ENCODE measurements at places on chromosomes 13 and 19.

DNA sequence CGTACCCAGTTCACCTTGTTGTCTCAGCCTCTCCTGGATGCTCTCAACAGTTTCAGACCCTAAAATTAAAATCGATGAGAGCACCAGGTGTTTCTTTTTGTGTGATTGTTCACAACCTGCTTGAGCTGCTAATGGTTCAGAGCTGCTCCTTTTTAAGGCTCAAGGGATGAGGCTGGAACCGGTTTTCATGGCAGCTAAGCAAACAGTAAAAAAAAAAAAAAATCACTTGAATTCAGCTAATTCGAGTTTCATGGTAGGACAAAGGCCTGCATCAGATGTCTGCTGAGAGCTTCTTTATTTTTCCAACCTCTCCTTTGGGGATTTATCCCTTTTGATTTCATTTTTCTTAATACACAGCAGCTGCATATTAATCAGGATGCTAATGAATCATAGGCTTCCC lies 6.5 kb downstream of the SYCE2 start:
- DNase-seq, result no peak

- no peak for DNase-seq
Observed at GRCh38 chr13:111397202-111397880, 76.9 kb downstream of the TEX29 start.

GRCh38 chr19:21328406-21328805 lies 804 bp downstream of the ZNF708 start:
- DNase-seq, result no peak

DNA sequence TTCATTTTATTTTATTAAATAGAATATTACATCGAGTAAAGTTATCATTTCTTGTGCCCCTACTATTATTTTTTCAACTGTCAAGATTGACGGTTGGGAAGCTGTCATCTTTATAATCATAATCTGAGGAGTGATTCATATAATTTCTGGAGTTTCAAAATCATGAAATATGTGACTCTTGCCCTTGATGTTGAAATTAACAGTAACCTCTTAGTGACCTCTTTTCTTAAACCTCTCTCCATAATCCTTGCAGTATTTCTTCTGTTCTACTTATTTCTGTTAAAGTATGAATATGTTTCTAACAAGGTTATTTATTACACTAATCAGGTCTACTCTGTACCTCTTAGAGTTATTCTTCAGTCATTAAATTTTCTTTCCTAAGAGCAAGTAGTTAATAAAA lies 663.8 kb downstream of the LIG4 start:
- no peak for DNase-seq

- no peak for DNase-seq
Observed at GRCh38 chr13:109615721-109616420, 170.5 kb downstream of the IRS2 start.

DNA sequence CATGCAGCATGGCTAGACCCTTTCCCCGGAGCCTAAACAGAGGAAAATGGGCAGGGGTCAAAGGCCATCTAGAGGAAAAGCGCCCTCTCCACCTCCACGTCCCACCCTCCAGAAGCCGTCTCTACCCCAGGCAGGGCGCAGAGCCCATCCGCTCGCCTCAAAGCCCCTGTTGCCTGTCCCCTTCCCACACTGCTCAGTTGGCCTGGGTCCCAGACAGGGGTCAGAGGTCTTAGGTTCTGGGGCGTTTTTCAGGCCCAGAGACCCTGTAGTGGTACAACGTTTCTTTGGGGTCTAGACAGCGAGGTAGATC lies 285 bp downstream of the TMEM143 start:
- no peak for DNase-seq

GRCh38 chr13:20362484-20363041 lies 130.4 kb upstream of the GJB6 start:
- no peak for DNase-seq

DNA sequence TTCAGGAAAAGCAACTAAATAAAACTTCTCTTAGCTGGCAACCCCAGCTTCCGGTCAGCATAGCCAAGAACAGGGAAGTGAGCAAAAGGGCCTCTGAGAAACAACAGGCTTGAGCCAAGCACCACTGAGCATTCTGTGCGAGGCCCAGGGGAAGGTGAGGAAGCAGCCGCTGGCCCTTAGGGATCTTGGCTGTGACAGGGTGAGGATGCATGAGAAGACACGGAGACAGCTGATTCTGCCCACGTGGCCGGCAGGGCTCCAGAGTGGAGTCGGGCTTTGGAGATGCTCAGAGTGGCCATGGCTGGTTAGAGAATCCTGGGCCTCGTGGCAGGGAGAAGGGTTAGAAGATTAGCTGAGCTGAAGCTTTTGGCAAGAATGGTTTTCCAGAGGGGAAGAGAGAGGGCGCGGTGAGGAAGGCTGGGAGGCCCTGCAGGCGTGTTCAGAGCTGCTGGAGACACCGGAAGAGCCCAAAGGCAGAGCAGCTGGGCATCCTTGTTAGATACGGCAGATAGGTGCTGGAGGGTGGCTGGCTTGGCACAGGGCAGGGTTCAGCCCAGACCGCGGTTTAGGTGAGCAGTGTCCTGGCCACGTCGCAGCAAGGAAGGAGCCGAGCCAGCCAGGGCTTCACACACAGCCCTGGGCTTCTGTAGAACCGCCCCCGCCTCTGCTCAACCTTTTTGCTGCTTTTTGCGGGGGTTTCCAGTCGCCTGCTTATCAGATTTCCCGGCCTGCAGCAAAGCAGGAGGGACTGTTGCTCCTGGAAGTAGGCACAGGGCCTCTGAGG lies 17.3 kb downstream of the UPF1 start:
- DNase-seq, result no peak

- DNase-seq, result no peak
Observed at GRCh38 chr19:42311657-42312056, 1.5 kb upstream of the TMEM145 start.

DNA sequence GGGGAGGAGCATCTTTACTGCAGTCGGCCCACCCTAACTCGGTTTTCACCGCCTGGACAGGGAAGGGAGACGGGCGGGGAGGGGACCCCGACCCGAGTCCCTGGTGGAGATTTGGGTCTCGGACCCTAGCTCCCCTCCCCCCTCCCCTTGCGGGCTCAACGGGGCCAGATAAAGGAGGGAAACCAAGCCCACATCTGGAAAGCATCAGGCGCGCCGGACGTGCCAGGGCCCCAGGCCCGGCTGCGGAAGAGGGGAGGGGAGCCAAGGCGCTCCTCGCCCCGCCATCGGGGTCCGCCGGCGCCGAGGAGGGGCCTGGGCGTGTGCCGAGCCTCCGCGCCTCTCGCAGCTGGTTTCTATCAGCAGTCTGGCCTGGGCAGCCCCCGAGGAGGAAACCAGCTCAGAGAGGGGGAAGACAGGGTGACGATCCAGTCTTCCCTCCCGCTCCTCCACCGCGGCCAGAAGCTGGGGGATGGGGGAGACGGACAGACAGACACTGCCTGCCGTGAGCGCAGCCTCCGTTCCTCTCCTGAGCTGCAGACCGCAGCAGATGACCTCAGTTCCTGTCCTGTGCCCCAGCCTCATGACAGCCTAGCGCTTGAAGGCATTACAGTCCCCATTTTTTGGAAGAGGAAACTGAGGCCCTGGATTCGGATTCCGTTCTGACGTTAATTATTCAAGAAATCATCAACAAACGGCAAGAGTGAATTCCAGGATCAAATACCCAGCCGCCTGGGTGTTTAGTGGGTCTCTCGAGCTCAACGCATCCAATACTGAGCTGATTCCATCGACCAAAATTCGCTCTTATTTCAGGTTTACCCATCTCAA lies 3.6 kb upstream of the GNG8 start:
- no peak for DNase-seq

GRCh38 chr13:101452519-101453485 lies at the start of gene ITGBL1:
ITGBL1 (plus strand) TSS chr13:101452675; CDS start chr13:101452834, 159 bp downstream.
- no peak for DNase-seq

- DNase-seq, result no peak
Observed at GRCh38 chr13:110374431-110375370, 67.6 kb downstream of the COL4A2 start.

DNA sequence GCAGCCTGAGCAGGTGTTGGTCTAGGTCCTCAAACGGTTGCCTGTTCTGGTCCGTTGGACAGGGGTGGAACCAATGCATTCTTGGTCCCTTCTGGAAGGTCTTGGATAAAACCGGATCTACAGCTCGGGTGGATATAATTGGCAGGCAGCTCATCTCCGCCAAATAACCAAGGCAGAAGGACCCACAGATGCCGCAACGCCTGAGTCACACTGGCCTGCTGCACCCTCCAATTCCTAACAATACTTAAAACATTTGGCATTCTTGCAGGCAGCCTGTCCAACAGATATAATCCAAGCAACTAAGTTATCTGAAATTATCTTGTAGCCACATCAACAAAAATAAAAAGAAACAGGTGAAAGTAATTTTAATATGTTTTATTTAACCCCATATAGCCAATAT lies 59.0 kb upstream of the FGF14 start:
- no peak for DNase-seq

GRCh38 chr13:41145136-41145908 lies 12.7 kb upstream of the KBTBD6 start:
- DNase-seq, result no peak

GRCh38 chr19:16779539-16780163 lies 49.5 kb upstream of the SIN3B start:
- no peak for DNase-seq

DNA sequence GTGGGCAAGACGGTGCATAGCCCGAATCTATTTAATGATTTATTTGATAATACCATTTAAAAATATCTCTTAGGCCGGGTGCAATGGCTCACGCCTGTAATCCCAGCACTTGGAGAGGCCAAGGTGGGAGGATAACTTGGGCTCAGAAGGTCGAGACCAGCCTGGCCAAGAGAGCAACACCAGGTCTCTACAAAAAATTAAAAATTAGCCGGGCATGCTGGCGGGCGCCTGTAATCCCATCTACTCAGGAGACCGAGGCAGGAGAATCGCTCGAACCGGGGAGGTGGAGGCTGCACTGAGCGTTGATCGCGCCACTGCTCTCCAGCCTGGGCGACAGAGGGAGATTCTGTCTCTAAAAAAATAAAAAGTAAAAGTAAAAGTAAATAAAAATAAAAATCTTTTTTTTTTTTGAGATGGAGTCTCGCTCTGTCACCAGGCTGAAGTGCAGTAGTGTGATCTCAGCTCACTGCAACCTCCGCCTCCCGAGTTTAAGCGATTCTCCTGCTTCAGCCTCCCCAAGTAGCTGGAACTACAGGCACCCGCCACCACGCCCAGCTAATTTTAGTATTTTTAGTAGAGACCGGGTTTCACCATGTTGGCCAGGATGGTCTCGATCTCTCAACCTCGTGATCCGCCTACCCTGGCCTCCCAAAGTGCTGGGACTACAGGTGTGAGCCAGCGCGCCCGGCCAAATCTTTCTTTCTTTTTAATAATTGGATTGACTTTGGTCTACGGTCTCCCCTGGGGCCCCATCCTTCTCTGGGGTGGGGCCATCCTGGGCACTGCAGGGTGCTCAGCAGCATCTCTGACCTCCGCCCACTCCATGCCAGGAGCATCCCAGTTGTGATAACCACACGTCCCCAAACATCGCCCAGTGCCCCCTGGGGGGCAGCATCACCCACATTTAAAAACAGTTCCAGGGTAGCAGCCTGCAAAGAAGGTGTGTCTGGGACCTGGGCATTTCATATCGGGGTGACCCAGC lies 90.7 kb downstream of the GNG7 start:
- no peak for DNase-seq

DNA sequence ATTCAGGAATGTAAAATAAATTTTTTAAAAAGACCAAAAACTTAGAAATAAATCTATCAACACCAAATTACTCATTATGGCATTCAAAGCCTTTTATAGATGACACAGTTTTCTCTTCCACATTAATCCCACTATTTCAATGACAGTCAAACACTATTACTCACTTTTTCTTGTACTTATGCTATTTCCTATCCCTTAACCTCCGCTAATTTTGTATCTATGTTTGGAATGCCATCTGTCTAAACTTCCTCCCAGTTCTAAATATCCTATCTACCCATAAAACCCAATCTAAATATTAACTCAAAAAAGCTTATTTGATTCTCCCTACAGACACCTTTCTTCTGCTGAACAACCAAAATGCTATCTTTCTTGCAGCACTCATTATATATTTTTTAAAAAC lies 203.5 kb downstream of the ENOX1 start:
- no peak for DNase-seq

- DNase-seq, result no peak
Observed at GRCh38 chr19:1855828-1856255, 7.5 kb downstream of the KLF16 start.

DNA sequence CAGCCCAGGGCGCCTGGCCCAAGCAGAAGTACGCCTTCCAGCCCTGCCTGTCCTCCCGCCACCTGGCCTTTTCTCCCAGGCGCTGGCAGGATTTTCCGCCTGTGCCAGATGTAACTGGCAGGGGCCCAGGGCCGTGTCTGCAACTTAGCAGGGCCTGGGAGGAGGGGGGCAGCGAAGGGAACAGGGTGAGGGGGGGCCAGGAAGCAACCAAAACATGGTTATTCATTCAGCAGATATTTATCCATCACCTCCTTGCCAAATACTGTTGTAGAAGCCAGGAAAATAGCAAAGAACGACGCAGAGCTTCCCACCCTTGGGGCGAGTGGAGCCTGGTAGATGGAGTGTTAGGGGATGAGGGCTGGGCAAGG lies 5.6 kb downstream of the TLE6 start:
- no peak for DNase-seq

DNA sequence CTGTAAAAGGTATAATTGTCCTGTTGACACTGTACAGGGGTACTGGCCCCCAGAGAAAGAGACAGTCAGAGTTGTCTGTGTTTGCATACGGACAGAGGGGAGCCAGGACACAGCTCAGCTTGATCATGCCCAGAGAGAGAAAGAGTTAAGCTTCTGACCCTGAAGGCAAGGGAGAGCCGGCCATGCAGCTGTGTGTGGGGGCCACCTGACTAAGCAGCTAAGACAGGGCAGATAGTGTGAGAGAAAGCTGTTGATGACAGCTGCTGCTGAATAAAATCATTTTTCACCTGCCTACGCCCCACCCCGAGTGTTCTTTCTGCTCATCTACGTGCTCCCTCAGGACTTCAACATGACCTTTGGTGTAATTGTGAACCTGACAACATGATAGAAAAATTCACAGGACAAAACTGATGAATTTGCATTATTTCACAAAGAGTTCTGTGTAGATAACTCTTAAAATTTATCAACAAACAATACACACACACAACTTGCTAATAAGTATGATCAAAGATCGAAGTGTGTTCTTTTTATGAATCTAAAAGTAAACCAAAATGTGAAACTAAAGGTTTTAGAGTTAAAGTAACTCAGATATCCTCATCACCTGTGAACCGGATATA lies 1294.3 kb upstream of the ATXN8OS start:
- no peak for DNase-seq

- DNase-seq, result no peak
Observed at GRCh38 chr19:35657904-35658700, 8.2 kb upstream of the UPK1A start.

DNA sequence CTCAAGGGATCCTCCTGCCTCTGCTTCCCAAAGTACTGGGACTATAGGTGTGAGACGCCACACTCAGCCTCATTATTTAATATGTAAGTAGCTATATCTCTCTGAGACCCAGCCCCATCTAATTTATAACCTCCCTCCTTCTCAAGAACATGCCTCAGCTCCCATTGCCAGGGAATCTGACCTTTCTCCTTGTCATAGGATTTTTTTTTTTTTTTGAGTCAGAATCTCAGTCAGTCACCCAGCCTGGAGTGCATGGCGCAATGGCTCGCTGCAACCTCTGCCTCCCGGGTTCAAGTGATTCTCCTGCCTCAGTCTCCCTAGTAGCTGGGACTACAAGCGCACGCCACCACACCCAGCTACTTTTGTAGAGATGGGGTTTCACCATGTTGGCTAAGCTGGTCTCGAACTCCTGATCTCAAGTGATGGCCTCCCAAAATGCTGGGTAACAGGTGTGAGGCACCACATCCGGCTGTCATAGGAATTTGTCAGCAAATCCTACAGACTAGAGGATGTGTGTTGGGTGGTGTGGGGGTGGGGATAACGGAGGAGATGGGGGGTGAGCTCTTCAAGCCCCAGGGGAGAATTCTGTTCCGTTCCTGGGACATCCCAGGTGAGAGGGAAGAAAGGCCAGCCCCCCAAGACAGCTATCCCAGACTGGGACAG lies 5.1 kb upstream of the EPS8L1 start:
- no peak for DNase-seq

Data from activated naive CD4-positive, alpha-beta T cell (primary cell).